ENCODE measurements at places on chromosomes 16 and 17.
A peak's percentile ranks its signal among the peaks of the same experiment; 100 is the strongest.

DNA sequence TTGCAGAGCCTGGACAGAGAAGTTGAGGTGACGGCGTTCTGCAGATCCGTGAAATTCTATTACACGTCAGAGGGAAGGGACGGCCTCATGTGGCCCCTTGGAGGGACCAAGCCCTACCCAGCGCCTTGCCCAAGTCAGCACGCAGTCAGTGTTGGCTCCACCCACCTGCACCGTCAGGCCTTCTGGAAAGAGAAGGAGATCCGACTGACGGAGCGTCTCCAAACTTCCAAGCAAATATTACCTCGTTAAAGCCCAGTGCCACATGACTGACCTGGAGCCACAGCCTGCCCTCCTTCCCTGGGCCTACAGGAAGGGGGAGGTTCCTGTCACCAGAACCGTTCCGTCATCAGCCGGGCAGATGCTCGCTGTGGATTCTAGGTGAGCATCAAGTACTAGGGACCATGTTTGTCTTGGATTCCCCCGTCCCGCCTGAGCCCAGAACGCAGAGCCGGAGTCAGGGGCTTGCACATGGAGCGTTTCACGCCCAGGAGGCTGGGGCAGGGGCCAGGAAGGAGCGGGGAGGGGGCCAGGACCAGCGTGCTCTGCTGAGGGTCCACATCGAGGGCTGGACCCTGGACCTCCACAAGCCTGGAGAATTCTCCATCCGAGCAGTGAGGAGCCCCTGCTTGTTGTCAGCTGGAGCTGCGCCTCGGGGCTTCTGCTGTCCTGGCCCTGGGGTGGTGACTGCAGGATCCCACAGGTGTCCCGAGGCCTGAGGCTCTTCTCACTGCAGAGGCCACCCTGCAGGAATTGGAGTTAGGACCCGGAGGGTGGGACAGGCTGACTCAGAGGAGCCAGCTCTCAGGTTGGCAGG is 22.6 kb upstream of the METRNL start:
- DNase-seq = no peak

- DNase-seq = no peak
Observed at GRCh38 chr16:71408536-71408935, 33.3 kb downstream of the TLE7 start.

DNA sequence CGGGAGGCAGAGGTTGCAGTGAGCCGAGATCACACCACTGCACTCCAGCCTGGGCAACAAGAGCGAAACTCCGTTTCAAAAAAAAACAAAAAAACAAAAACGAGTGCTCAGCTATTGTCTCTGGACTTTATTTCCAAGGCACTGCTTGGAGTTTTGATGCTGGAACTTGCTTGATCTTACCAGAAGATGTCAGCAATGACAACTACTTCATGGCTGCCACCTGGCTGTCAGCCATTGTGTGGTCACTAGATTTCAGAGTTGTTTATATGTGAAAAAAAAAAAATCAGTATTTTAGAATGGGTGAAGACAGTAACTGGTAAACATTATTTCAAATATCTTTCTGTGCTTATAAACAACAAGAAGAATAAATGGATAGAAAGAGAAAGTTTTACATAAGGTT is 26.3 kb upstream of the OR4D1 start:
- DNase-seq = no peak

GRCh38 chr17:48973806-48974205 is 5.4 kb upstream of the GIP start:
- no peak for DNase-seq

- no peak for DNase-seq
Observed at GRCh38 chr17:17467016-17467415, 9.8 kb upstream of the MED9 start.

- DNase-seq = no peak
Observed at GRCh38 chr16:49482690-49483089, 109.1 kb downstream of the C16orf78 start.

GRCh38 chr17:78252111-78252634 is 20.7 kb downstream of the TMEM235 start:
- no peak for DNase-seq

GRCh38 chr17:39746145-39746461 is 8.4 kb downstream of the GRB7 start:
- DNase-seq = no peak

DNA sequence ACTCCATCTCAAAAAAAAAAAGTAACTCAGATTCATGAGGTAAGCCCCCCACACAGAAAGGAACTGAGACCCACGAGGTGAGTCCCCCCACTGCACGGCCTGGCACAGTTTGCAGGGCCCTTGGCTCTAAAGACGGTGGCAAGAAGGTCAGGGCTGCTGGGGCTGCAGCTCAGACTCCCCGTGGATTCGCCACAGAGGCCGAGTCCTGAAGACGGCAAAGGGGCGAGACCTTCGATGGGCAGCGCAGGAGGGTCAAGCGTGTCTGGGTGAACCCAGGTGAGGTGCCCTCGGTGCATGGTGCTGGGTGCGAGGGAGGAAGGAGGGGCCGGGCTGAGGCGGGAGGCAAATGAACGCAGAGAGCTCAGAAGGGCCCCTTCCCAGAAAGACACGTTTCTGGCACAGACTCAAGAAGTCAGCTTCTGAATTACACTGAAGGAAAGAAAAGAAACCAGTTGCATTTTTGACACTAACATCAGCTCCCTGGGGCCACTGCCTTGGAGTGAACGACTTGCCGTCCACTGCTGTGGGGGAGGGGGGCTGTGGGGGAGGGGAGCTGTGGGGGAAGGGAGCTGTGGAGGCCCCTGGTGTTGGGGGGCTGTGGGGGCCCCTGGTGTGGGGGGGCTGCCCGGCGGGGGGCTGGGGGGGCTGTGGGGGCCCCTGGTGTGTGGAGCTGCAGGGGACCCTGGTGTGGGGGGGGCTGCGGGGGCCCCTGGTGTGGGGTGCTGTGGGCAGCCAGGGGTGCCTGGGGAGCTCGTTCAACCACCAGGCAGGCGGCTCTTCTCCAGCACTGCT is 69.8 kb upstream of the METRNL start:
- DNase-seq = no peak

DNA sequence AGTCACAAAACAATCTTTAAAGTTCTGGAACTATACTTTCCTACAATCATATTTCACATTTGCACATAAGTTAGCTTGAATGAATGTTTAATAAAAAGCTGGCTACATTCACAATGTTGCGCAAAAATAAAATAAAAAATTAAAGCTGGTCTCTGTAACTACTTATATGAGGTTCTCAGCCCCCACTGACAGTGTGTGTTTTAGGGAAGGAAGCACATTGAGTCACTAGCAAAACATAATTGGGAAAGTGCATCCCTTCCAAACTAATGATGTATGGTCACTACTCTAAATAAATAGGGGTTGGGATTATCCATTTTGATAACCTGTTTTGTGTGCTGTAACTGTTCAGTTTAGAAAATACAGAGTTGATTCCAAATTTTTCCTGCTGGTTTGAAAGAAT is 251.9 kb downstream of the IRX3 start:
- DNase-seq = no peak

GRCh38 chr17:59712862-59713261 is 5.4 kb downstream of the VMP1 start:
- no peak for DNase-seq

GRCh38 chr16:63337264-63337663 is 1301.0 kb upstream of the CDH8 start:
- no peak for DNase-seq

- DNase-seq = no peak
Observed at GRCh38 chr17:76491271-76492122, 9.7 kb downstream of the RHBDF2 start.

GRCh38 chr17:29263916-29264315 is 17.3 kb downstream of the CRYBA1 start:
- no peak for DNase-seq

GRCh38 chr17:79255926-79256585 is 181.4 kb downstream of the ENGASE start:
- DNase-seq = no peak

DNA sequence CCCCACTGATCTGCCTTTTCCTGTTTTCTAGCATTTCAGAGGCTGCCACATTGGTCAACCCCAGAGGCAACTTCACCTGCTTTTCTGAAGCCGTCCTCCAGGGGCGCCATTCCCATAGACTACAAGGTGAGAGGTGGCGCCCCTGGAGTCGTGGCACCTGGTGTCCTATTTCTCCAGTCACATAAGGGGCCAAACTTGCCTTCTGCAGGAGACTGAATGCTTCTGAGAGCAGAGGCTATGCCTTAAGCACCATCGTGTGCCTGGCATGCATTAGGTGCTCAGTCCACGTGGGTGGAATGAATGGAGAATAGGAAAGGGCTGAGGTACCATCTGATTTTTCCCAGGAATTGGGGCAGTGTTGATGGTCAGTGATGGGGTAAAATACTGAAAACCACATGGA is 164.8 kb downstream of the HAPSTR1 start:
- peak; percentile 43 for DNase-seq

- DNase-seq = peak; percentile 94
Observed at GRCh38 chr16:49701789-49702494, 154.0 kb downstream of the ZNF423 start.

- no peak for DNase-seq
Observed at GRCh38 chr16:58123896-58124600, 5.1 kb downstream of the CFAP20 start.

GRCh38 chr16:4846503-4846900 is 586 bp downstream of the GLYR1 start:
- DNase-seq = peak; percentile 68

DNA sequence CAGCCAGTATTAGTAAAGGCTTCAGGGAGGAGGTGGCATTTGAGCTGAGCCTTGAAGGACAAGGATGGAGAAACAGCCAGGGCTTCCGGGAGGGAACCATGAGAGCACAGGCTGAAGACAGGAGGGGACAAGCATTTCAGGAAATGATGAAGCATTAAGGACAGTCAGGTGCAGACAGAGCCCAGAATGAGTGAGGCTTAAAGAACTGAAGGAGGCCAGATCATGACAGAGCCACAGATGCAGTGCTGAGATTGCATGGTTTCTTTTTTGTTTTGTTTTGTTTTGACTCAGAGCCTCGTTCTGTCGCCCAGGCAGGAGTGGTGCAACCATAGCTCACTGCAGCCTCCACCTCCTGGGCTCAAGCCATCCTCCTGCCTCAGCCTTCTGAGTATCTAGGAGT is 211.5 kb downstream of the SOX9 start:
- DNase-seq = no peak

DNA sequence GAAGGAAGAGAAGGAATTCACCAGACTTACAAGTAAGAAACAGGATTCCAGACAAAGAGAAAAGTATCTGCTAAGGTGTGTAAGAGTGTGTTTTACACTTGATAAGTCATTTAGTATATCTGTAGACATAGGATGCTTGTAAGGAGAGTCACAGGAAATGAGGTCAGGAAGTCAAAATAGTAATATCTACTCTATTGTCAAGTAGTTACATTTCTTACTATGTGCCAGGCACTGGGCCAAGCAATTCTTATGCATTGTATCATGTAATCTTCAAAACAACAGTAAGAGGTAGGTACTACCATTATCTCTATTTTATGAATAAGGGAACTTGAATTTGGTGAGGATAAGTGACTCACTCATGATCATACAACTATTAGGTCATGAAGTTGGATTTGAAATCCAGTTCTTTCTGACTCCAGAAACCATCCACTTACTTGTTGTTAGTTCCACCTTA is 129.1 kb downstream of the SNX11 start:
- DNase-seq = no peak

- DNase-seq = no peak
Observed at GRCh38 chr17:63285551-63285950, 160.6 kb downstream of the CYB561 start.

GRCh38 chr17:28057731-28058246 is 15.3 kb downstream of the NLK start:
- DNase-seq = no peak

GRCh38 chr17:70882504-70882903 is 713.2 kb downstream of the KCNJ2 start:
- DNase-seq = no peak

GRCh38 chr16:87687126-87687910 is 78.5 kb downstream of the KLHDC4 start:
- DNase-seq = no peak

DNA sequence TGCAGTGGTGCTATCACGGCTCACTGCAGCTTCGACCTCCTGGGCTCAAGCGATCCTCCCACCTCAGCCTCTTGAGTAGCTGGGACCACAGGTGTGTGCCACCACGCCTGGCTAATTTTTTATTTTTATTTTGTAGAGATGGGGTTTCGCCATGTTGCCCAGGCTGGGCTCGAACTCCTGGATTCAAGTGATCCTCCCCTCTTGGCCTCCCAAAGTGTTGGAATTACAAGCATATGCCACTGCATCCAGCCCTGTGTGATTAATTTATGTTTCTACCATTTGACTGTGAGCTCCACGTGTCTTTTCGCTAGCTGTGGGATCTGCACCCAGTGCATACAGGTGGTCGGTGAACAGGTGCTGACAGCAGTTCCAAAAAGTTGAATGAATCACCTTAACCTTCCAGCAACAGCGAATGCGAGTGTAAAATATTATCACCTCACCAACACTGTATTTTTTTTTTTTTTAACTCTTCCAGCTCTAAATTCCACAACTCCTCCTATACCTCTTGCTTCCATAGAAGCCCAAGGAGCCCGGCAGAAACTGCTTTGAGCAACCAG is 484 bp upstream of the NUDT7 start:
- no peak for DNase-seq

DNA sequence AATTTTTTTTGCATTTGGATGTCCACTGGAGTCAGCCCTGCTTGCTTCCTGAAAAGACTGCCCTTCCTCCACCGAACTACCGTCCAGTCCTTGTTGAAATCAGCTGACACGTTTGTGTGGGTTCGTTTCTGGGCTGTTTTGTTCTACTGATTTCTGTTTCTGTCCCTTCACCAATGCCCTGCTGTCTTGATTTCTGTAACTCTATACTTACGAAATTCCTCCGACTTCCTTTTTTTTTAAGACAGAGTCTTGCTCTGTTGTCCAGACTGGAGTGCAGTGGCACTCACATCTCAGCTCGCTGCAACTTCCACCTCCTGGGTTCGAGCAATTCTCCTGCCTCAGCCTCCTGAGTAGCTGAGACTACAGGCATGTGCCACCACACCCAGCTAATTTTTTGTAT is 8.4 kb upstream of the GAA start:
- DNase-seq = no peak

GRCh38 chr16:6284731-6285130 is 1047.9 kb upstream of the RBFOX1 start:
- DNase-seq = no peak

DNA sequence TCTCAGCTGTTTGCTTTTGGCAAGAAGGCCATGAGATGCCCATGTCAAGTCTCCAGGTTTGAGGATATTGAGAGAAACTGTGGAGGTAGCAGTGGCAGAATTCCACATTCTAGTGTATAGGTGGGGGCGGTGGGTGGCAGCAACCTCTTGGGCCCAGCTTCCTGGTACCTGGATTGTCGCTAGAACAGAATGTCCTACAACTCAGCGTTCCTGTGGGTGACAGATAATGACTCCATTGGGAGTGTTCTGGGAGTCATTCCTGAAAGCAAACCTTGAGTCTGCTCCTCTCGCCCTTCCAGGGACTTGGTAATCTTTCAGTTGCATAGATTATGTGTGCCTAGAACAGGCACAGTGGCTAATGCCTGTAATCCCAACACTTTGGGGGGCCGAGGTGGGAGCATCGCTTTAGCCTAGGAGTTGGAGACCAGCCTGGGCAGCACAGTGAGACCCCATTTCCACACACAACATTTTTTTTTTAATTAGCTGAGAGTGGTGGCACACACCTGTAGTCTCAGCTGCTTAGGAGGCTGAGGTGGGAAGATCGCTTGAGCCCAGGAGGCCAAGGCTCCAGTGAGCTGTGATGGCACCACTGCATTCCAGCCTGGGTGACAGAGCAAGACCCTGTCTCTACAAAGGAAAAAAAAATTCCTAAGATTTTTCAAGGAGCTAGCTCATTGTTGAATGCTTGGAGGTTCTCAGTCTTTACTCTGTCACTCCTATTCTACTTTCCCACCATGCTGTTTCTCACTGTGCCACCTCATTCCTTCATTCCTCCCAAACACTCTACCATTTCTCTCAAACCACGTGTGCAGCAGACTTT is 37.9 kb upstream of the METTL16 start:
- DNase-seq = no peak

Measured in cardiac muscle cell (in vitro differentiated cells and primary cell).